ENCODE measurements at places on chromosomes 3 and 15.

GRCh38 chr15:66848686-66849392 is 146.8 kb downstream of the SMAD6 start:
- no peak for DNase-seq

DNA sequence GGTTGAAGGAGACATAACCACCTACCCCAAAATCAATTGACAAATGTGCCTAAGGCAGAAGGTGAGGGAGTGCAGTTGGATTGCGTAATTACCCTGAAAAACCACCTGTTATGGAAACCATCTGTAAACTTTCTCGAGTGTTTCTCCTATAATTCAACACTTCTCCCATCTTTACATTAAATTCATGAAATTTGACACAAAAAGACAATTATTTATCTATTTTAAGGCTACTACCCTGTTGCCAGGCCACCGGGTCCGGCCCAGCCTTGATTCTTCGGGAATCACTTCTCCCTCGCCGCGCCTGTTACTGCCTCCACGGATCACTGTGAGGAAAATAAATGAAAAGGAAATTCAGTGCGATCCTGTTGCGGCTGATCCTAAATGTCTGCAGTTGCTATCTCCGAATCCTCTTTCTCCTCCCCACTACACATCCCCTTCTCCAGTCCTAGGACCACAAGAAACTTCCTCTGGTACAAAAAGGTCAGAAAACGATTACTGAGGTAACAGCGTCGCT is 646 bp downstream of the IQCB1 start:
- DNase-seq, result peak; percentile 19

- DNase-seq, result no peak
Measured at GRCh38 chr3:125498630-125499029, 21.4 kb downstream of the SNX4 start.

- no peak for DNase-seq
Measured at GRCh38 chr3:59514865-59515482, 465.1 kb upstream of the CFAP20DC start.

- no peak for DNase-seq
Measured at GRCh38 chr3:133466531-133467386, 66.9 kb downstream of the BFSP2 start.

GRCh38 chr15:80970658-80971057 is 19.0 kb downstream of the MESD start:
- no peak for DNase-seq

GRCh38 chr15:85771781-85772445 is 22.8 kb downstream of the KLHL25 start:
- DNase-seq, result no peak

- no peak for DNase-seq
Measured at GRCh38 chr3:11373235-11373634, 101.0 kb downstream of the ATG7 start.

GRCh38 chr3:162670181-162670580 is 1173.6 kb downstream of the OTOL1 start:
- no peak for DNase-seq

GRCh38 chr3:111981457-111981763 is 2.6 kb downstream of the ABHD10 start:
- DNase-seq, result no peak

DNA sequence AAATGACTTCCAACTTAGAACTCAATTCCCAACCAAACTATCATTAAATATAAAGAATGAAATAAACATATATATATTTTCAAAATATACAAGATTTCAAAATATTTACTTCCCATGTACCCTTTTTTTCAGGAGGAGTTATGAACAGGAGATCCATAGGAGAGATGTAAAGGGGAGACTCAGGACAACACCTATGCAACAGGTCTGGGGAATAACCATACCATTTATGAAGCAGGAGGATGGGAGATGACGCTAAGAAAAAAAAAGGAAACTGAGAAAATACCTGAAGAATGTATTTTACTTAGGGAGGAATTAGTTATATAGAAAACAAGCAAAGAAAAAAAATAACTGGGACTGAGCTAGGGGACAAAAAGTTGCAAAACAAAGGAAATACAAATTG is 23.8 kb downstream of the INTS14 start:
- DNase-seq, result no peak

DNA sequence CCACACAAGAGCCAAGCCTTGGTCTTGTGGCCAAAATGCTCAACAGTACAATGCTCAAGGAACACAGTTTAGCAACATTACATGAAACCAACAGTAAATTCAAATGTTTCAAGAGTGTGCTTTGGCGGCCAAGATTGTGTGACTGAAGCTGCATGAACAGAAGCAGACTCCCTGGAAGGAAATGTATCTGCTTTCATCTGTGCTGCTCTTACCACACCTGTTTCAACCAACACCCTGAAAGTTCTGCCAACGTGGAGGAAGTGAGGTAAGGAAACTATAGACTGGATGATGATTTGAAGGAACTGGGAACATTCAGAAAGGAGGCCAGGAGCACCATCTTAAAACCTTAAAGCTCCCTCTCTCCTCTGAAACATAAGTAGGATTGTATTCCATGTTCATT is 55.7 kb downstream of the MB21D2 start:
- no peak for DNase-seq

- no peak for DNase-seq
Measured at GRCh38 chr3:16604887-16605602, at the start of gene DAZL. TSS of gene DAZL (minus strand) at chr3:16605423. CDS start at chr3:16605205, 218 bp downstream.

DNA sequence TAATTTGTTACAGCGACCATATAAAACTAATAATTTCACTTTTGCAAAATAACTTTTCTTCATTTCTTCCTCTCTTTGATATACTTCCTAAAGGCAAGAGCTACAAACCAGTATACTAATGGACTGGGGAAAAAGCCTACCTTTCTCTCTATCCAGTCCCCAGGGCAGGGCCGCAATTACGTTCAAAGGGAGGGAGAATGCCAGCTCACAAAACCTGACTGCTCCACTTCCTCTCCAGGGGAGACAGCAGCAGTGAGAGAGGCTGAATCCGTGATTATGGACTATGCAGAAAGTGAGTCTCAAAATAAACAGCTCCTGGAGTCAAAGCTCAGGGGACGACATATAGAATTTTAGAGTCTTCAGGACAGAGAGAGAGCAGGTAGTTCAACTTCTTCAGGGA is 126.9 kb upstream of the HES1 start:
- no peak for DNase-seq

DNA sequence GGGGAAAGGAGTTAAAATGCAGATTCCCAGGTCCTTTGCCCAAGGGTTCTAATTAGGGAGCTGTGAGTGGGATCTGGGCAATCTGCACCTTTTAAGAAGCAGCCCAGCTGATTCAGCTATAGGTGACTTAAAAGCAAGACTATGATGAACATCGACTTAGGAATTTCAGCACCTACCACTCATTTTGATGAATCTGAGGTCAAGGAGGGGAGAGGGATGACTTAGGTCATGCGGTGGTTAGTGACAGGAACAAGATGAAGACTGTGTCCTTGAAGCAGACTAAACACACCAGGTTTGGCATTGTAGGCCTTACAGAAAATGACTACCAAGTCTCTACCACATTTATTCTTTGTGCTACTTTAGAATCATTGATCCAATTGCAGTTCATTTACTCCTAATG is 196.3 kb downstream of the DTWD1 start:
- DNase-seq, result no peak

- DNase-seq, result peak; percentile 30
Measured at GRCh38 chr15:99409097-99409473, 156.7 kb upstream of the MEF2A start.

GRCh38 chr3:151726016-151726415 is 7.7 kb upstream of the AADACL2 start:
- DNase-seq, result no peak

- DNase-seq, result no peak
Measured at GRCh38 chr3:6680119-6680806, 180.7 kb upstream of the GRM7 start.

DNA sequence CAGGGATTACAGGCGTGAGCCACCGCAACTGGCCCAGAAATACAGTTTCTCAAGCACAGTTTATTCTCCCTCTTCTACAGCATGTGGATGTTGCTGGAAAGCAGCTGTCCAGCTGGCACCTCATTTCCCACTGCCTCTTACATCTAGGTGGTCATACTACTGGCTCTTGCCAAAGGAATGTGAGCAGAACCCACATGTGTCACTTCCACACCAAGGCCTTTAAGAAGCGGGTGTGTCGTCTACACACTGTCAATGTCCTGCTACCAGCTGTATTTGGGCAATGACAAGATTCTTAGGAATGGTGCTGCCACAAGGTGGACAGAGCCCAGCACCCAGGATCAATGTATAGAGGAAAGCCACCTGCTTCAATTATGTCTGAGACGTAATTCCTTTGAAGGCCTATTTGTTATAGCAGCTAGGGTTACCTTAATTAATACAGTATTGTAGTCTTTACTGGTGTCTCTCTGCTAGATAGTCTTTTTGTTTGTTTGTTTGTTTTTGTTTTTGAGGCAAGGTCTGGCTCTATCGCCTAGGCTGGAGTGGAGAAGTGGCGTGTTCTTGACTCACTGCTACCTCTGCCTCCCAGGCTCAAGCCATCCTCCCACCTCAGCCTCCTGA is 15.1 kb upstream of the RAB7A start:
- DNase-seq, result no peak

DNA sequence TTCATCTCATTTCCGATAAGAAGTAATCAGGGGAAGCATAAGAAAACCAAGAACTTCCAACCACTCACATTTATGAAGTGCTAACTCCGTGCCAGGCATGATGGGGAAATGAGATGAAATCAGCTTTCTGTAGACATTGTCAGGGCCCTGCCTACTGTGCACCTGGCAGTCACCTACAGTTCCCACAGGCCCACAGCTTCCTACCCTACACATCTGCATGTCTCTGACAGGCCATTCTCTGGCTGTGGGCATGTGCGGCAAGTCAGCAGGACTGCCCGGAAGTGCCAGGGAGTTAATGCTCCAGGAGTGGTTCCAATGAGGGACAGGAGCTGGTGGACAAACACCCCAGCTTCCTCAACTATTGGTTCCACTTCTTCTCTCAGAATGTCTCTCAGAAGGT is 24.3 kb downstream of the EIF1B start:
- no peak for DNase-seq

DNA sequence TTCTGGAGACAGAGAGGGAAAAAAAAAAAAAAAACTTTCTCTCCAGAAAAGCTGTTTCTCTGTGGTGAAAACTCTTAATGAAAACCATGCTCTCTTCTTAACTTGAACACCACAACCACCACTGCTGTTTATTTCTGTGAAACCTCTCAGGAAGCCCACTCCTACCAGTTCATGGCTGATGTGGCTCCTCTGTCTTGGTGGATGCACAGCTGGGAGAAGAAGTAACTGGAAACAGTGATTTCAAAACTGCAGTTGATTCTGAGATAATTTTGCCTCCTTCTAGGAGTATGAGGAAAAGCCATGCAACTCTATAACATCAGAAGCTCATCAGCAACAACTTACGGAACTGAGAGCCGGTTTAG is 40.2 kb upstream of the PYGO1 start:
- DNase-seq, result no peak

- no peak for DNase-seq
Measured at GRCh38 chr3:78728406-78729145, 1039.2 kb downstream of the ROBO1 start.

- DNase-seq, result no peak
Measured at GRCh38 chr3:15926871-15927270, 129.1 kb upstream of the ANKRD28 start.

DNA sequence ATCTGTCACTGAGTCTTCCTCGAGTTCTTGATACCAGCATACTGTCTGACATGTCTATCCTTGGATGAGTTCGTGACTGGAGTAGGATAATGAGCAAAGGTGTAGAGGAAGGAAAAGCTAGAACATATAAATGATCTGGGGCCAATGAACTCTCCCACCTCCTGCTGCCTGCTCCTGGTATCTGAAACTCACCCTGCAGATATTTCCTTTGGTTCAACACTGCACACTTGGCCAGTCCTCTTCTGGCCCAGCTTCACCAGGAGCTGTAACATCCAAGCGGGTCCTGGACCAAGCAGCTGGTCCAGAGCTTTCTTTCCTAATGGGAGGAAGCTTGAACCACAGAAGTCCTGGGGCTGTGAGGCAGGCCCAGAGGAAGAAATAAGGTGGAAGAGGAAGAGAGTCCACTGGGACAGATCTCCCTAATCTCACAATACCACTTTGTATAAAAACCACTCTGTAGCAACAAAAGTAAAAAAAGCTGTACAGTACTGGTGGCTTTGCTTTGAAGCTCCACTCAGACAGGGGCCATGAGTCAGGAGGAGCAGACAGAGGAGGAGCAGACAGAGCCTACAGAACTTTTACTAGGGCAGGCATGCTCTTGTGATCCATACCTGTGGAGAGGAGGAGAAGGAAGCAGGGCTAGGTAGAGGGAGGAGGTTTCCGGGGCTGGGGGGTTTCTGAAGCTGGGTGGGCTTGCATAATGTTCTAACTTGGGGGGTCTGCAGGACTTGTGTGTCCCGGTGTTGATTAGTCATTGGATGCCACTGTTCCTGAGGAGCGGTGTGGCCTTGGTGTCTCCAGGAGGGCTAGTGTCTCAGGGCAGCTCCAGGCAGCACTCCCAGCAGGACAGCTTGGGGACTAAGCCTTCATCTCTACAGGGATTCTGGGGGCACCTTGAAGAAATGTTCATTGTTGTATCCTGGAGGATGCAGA is 166.9 kb downstream of the ABHD5 start:
- DNase-seq, result no peak

- no peak for DNase-seq
Measured at GRCh38 chr15:31516874-31517273, 190.2 kb downstream of the KLF13 start.

DNA sequence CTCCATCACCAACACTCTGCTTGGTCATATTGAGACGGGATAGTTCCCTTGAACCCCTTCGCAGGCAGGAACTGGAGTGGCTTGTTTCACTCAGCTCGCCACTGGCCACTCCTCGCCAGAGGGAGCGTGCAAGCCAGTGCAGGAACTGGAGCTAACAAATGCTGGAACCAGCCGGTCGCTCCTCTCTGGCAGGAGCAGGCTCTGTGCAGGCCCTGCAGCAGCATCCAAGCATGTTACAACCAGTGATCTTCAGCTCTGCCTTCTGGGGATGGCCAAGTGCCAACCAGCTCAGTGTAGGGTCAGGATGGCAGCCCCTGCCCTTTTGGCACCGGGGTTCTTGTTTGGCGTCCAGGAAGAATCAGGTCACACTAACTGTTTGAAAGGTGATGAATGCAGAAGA is 329.0 kb upstream of the AZI2 start:
- DNase-seq, result no peak

- no peak for DNase-seq
Measured at GRCh38 chr3:171640520-171641412, 169.5 kb downstream of the PLD1 start.

- peak; percentile 68 for DNase-seq
Measured at GRCh38 chr3:42701371-42702065, 1.1 kb downstream of the HHATL start.

GRCh38 chr3:43307226-43307625 is 20.9 kb downstream of the SNRK start:
- DNase-seq, result no peak

GRCh38 chr3:105503191-105503593 is 136.5 kb downstream of the ALCAM start:
- no peak for DNase-seq

DNA sequence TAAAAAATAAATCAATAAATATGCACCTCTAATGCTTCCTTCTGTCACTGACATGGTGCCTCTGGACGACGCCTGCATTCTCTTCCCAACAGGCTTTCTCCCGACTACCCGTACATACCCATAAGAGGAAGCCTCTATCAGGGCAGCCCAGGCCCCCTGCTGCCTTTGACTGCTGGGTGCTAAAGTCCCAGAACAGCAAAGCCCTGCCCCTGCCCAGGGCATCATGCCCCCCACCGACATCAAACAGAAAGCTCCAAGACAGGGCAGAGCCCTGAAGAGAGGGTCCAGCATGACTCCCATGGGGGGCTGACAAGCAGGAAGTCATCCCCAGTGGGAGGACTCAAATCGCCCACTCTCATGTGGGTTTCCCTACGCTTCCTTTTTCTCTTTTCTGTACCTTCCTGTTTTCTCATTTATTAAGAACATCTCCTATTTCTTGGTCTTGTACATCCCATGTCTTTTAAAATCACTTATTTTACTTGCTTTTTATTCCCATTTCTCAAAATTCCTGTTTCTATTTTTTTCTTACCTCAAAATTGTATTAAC is 23.4 kb downstream of the XPC start:
- no peak for DNase-seq
